ENCODE measurements at places on chromosomes 13 and 19. TPM values are rescaled to one million over a fixed set of nuclear protein-coding genes. Genes with fewer than 3 reads are reported as not detected.

- no peak for DNase-seq
Observed at GRCh38 chr19:23992348-23992747, 77.7 kb downstream of the ZNF726 start.

- peak; percentile 77 for DNase-seq
Observed at GRCh38 chr19:13164343-13165161, 14.3 kb downstream of the IER2 start.

DNA sequence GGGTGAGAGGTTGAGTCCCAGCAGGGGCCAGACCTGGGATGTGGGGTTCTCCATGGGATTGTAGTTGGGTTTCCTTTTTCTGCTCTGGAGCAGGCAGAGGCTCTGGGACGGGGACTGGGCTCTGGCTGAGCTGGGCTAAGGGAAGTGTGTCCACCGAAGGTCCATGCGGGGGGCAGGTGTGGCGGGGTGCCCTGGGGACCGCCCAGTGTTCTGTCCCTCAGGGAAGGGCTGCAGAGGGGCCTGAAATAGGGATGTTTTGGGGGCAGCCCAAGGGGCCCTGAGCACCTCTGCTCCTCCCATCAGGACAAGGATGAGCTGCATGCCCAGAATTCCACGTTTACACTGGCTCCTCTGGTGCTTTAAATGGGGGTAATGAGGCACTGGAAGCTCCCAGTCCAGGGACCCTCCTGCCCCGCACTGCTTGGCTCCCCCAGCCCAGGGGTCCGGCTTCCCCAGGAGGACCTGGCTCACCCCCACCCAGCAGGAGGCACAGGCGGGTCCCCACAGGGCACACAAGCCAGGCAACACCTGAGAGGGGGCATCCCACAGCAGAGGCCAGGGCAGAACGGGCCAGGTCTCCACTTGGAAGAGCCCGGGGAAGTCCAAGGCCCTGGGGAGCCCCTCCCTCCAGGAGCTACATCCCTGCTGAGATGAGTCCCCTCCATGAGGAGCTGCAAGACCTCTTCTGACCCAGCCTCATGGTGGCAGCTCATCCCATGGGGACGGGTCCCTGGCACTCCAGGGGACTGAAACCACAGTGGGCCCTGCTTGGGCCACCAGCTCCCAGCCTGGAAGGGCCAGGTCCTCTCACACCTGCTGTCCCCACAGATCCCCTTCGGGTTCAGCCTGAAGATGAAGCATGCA is 14.7 kb upstream of the ZNF14 start:
- no peak for DNase-seq

CACNG8 gene
- polyA plus RNA-seq, result 0.25 TPM

CABP5 gene
- polyA plus RNA-seq, result not detected

GRCh38 chr13:84686973-84687372 is 804.7 kb upstream of the SLITRK1 start:
- DNase-seq, result no peak

GRCh38 chr13:36552334-36552733 is 120.0 kb downstream of the CCNA1 start:
- no peak for DNase-seq

GRCh38 chr19:16226184-16226591 is 28.5 kb downstream of the AP1M1 start:
- no peak for DNase-seq

DNA sequence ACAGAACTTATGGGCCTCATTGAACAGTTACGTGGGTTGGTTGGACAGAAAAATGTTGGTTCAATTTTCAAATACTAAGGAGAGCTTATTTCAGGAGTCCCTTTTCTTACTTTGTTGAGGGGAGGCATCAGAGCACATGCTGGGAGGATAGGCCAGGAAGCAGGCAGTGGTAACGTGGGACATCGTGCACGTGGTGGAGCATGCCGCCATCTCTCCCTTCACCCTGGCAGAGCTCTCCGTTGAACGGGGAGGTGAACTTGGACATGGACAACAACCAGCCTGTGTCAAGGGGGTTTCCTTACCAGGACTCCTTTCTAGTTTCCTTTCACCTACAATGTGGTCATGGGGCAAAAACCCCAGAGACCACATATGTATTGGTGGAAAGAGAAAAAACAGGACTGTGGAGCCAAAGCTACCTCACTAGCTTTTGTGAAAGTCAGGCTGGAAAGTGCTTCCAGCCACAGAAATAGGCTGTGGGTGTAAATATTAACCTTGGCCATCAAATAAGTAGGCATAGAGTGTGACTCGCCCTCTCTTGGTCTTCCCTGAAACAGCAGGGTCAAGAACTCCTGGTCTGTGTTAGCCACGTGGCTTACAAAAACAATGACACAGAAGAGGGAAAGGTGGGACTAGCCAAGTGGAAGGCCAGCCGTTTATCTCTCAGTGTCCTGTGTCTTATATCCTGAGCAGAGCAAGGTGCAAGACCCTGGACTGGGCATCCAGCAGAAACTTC is 14.4 kb downstream of the MICOS13 start:
- no peak for DNase-seq

DNA sequence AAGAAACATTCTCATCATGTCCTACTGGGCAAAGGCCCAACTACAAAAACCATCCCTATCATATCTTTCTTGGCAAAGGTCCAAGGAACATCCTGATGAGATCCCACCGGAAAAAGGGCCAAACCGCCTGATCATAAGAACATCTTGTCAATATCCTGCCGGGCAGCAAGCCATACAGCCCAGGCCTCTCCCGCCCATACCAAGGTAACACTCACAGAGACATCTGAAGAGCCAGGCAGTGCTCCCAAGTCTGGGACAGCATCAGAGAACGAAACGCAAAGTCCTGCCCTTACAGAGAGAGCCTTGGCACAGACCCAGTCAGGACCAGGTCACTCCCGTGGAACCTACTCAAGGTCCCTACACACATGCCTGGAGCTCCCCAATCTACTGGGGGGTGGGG is 18.5 kb upstream of the ZNF331 start:
- no peak for DNase-seq

DNA sequence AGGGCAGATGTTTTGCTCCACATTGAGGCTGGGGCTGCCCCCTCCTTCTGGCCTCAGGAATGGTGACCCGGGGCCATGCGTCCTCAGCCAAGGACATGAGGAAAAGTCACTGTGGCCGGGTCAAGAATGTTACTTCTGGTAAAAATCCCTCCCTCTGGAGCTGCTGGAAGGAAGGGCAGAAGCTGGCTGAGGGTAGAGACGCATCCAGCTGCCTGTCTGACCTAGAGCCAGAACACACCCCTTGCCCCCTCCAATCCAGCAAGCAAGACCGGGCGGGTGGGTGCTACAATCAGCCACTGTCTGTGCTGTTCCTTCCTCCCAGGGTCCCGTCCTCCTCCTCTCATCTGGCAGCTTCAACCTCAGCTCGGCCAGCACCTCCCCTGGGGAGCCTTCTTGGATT is 59.0 kb downstream of the PTPRS start:
- no peak for DNase-seq

GRCh38 chr19:338421-338820 is 6.2 kb downstream of the MIER2 start:
- no peak for DNase-seq

DNA sequence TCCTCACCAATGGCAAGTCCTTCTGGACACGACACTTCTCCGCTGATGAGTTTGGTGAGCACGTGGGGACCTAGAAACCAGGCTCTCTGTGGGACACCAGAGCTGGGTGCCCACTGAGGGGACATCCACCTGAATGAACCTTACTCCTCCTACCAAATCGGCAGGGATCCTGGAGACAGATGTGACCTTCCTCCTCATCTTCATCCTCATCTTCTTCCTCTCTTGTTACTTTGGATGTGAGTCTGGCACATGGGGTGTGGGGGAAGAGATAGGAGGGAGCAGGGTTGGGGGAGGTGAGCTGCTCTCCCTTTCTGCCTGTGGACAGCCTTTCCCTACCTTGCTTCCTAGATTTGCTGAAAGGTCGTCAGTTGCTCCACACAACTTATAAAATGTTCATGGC is 1.9 kb downstream of the TMEM145 start:
- no peak for DNase-seq

DNA sequence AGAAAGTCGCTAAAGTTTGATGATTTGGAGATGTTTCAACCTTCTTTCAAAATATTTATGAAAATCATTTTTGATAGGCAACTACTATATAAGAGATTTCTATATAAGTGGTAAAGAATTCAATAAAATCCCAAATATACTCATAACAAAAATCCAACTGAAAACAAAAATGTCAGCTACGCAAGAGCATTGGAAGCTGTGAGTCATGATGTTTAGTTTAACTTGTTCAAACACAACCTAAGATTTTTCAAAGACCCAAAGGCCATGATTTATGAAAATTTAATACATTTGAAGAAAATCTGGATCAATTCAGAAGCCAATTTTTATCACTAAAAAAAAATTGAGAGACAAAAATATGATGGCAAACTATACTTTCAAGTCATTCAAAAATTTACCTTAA is 226.6 kb downstream of the MZT1 start:
- DNase-seq, result no peak

- no peak for DNase-seq
Observed at GRCh38 chr13:83221813-83222241, 660.4 kb downstream of the SLITRK1 start.

DNA sequence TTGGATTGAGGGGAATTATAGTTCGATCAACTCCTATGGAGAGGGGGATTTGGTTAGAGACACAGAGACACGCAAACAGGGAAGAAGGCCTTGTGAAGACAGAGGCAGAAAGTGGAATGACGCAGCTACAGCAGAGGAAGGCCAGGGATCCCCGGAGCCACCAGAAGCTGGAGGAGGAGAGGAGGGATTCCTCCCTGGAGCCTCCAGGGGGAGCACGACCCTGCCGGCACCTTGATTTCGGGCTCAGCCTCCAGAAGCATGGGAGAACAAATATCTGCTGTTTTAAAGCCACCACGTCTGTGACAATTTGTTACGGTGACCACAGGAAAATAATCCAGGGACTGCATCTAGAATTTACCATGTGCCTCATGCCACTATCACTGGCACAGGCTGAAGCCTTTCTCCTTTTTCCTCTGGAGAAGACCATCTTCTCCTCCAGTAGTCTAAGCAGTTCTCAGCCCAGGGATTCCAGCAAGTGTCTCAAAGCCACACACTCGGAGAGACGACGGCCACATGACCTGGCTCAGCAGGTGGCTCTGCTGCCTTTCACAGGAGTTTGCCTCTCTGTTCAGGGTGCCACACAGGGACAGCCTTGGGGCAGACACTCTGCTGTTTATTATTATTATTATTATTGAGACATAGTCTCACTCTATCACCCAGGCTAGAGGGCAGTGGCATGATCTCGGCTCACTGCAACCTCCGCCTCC is 39.9 kb upstream of the CCNE1 start:
- peak; percentile 41 for DNase-seq

ASF1B gene
- 22.1 TPM for polyA plus RNA-seq

GRCh38 chr13:110449219-110450015 is 112.1 kb downstream of the RAB20 start:
- no peak for DNase-seq

CGB5 gene
- 0.13 TPM for polyA plus RNA-seq

DNA sequence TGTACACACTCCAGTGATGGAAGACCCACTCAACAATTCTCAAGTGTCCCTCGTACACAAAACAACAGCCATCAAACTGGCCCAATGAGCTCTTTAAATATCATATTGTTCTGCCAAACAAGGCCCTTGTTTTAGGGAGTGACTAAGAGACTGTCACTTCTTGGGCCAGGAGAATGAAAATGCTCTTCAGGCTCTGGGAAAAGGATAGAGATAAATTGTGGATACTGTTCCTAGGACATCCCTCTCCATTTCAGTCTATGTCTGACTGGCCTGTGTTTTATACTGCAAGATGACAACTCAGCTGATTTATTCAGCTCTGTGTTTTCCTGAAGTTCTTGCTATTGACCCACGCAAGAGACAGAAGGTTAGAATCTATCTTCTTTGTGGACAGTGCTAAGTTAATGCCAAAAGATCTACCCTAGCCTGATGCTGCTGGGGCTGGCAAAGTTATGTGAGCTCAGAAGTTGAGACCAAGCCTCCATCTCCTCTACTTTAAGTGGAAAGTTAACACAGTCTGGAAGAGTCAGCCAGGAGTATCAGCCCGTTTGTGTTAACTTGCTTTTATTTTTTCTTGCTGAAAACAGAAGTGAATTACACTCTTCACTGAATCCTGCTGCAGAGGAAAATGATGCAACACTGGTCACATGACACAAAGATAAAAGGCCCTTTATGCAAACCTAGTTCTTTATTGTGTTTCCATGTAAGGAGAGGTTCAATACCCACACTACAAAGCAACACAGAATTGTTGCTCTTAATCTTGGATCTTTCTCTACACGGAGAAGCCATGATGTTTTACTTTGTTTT is 14.6 kb downstream of the FRY start:
- DNase-seq, result no peak

GRCh38 chr13:91747186-91747585 is 348.8 kb downstream of the GPC5 start:
- DNase-seq, result no peak

- no peak for DNase-seq
Observed at GRCh38 chr19:34844277-34844676, 71.3 kb upstream of the ZNF599 start.

DNA sequence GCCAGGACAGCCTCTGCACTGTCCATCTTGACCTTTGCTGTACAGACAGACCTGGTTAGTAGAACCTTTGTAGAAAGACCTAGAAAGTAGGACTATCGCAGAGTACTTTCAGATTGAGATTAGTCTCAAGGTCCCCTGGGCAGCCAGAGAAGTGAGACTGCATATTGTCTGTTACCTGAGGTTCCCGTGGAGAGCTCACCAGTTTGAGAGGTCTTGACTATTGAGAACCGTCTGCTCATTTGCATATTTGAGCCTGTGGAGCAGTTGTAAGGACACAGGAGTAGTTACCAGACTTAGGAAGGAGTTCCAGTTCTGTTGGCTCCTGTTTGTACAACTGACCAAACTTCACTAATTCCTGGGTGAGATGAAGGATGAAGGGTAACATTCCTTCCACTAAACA is 66.2 kb downstream of the SPATA13 start:
- no peak for DNase-seq

KBTBD6 gene
- polyA plus RNA-seq, result 21.1 TPM

EDNRB gene
- polyA plus RNA-seq, result 89.8 TPM

SELENOV gene
- 4.0 TPM for polyA plus RNA-seq

IL11 gene
- 1.0 TPM for polyA plus RNA-seq

ZNF497 gene
- 3.3 TPM for polyA plus RNA-seq

EML2 gene
- 20.7 TPM for polyA plus RNA-seq

DNA sequence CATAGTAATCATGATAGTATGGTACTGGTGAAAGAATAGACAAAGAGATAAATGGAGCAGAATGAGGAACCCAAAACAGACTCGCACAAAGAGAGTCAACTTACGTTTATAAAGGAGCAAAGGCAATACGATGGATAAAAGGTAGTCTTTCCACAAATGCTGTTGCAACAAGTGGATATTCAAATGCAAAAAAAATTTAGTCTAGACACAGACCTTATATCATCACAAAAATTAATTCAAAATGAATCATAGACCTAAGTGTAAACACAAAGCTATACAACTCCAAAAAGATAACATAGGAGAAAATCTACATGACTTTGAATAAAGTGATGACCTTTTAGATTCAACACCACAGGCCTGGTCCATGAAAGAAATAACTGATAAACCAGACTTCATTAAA is 131.6 kb downstream of the KL start:
- no peak for DNase-seq

CCL25 gene
- 0.39 TPM for polyA plus RNA-seq

DNA sequence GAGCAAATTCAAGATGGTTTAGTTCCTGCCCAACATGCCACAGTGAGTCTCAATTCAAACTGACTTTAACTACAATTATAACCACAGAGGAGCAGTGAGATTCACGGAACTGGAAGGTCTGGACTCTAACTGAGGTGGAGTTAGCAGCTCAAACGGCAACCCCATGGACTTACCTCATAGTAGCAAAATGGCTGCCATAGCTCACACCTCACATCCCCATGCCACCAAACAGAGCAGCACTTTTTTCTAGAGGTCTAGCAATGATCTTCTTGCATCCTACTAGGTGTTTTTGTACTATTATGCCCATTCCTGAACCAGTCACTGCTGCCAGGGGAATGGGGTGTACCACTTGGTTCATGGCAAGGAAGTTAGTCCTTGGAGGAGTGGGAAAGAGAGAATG is 87.7 kb downstream of the ZNF536 start:
- DNase-seq, result no peak
